ENCODE measurements at places on chromosomes 3 and 15.

- DNase-seq: no peak
Measured at GRCh38 chr3:67535006-67535405, 119.4 kb downstream of the SUCLG2 start.

GRCh38 chr3:67075295-67075694, 77.2 kb downstream of the KBTBD8 start:
- no peak for DNase-seq

- DNase-seq: no peak
Measured at GRCh38 chr3:196216681-196217211, 412 bp downstream of the SLC51A start.

GRCh38 chr3:108662142-108662738, 72.7 kb downstream of the DZIP3 start:
- DNase-seq: peak; percentile 4

DNA sequence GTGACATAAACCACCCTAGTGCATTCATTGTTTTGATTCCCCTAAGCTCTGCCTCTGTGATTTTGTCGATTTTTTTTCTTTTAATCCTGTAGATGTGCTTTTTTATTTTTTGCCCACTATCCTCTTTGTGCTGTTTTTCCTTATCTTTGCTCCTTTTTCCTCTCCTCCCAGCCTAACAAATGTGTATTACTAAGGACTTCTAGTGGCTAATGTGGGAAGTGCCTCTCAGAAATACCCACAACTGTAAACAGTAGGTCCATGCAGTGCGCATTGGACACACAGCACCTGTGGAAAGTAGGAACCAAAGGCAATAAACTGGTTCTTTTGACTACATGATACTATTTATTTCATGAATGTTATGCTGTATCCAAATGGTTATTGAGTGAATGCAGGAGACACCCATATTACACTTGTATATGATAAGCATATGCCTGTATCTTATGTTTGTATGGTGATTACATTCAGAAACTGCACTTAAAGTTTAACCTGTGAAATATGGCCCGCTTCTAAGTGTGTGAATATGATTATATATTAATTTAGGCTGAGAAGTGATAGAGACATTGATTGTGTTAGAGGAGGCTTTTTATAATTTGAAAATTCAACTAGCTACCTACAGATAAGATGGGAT, 147.8 kb downstream of the PLCL2 start:
- no peak for DNase-seq

GRCh38 chr3:29655015-29655747, 374.3 kb downstream of the RBMS3 start:
- DNase-seq: no peak

DNA sequence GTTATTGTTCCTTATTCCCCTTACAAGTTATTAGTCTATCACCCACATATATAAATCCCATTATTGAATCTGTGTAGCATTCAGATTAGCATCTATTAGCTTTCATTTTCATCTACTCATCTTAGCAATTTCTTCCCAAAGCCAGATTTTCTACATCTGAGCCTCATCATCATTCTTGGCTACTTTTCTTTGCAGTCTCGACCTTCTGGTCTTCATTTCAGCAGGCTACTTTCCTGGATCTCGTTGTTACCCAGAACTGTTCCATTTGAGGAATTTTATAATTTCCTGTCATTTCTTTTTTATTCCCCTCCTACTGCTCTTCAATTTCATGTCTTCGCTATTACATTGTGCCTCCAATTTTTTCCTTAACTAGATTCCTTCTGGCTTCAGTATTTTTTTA, 51.8 kb downstream of the SPRED1 start:
- no peak for DNase-seq

DNA sequence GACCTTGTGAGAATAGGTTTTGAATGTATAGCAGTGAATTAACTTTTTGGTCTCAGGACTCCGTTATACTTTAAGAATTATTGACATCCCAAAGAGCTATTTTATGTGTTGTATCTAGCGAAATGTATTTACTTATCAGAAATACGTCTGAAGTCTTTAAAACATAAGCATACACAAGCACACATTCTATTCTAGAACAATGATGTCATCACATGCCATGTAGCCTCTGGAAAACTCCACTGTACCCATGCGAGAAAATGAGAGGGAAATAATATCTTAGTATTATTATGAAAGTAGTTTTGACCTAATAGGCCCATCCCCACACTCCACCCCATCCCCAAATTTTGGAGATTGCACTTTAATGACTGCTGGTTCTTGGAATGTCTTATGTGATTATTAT, 1.5 kb downstream of the POLR2M start:
- no peak for DNase-seq

GRCh38 chr3:133943031-133943535, 47.4 kb upstream of the RAB6B start:
- DNase-seq: no peak

- DNase-seq: no peak
Measured at GRCh38 chr3:191873736-191874135, 412.8 kb downstream of the PYDC2 start.

GRCh38 chr3:53730576-53730975, 115.6 kb downstream of the CHDH start:
- no peak for DNase-seq

GRCh38 chr3:71468311-71469137, 115.0 kb downstream of the FOXP1 start:
- no peak for DNase-seq

GRCh38 chr15:70512772-70513362, 250.5 kb downstream of the UACA start:
- no peak for DNase-seq

GRCh38 chr3:83216919-83217594, 1455.6 kb upstream of the GBE1 start:
- no peak for DNase-seq

DNA sequence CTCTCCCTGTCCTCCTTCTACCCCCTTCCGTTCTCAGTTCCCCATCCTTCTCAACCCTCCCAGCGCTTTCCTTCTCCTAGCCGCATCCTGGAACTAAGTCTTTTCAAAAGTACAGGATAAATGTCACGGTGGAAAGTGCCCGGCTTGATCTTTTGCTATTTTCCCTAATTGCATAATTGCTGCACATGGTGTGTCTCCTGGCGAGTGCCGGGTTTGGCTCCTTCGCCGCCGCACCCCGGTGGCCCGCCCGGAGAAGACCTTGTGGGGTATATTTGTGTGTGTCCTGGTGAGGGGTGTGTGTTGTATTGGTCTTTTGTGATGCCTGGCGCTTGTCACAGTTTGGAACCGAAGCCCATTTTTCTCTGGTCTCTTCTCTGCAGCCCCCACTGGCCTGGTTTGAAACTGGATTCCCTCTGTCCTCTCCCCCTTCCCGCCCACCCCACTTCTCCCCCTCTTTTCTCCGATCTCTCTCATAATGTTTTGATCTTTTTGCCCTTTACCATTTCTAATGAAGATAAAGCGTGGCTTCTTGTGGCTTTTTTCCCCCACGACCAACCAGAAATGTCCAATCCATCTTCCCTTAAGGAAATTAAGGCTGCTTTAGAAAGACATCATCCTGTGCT, 692 bp downstream of the UBE2E2 start:
- DNase-seq: peak; percentile 8

DNA sequence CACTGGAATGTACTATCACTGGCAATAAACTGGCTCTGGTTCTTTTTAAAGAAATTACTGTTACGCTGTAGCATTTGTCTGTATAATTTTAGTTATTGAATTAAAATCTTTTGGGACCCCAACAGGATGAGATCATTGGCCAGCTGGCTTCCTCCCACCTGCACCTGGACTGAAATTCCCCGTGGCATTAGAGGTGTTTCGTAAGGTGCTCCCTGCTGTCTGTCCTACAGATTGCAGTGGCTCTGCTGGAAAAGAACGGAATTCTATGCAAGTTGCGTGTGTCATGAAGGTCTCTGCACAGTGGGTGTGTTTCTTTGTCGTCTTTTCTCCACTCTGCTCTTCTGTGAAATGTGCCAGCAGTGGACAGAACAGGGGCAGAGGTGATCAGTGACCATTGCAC, 383.4 kb downstream of the PTPRG start:
- DNase-seq: no peak

DNA sequence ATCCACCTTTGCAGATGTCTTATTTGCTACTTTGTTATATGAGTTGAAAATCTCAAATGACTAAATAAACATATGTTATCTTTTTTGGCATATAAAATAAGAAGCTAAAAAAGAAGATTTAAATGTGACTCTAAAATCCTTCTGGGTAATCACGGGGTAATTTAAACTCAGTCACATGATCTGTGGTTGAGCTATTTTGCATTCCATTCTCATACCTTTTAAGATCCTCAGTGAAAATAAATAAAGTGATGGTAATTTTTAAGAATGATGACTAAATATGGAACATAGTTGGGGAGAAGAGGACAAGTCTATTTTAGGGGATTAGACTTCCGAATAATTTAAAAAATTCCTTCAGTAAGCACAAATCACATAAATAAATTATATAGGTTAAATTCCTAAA, 1076.8 kb downstream of the TUSC7 start:
- no peak for DNase-seq

DNA sequence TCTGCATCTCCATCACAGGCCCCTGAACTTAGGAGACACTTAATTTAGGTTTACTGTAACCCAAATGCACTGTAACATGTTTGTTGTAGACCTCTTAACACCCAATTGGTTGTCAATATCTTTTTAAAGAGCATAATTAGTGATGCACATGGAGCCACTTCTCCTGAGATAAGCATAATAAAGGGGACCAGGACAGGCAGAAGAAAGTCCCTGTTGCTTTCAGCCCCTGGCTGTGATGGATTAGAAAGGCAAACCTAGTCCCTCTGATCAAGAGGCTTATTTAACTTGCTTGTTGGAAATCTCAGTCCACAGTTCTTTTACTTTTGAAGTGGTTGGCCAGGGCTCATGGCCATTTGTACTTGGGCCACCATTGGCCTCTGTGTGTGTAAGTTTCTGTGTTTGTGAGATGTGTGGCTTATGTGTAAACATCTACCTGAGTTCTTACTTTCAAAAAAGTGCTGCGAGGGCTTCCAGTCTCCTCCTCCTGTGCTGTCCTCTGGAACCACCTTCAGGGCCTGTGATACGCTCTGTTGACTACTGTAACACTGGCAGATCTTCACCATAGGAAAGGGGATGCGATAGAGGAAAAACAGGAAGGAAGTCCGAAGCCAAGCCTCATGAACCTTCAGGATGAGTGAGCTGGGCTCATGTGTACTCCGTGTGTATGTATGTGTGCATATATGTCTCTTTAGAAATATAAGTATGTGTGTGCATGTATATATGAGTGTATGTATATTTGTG, 136.2 kb downstream of the EPHB1 start:
- DNase-seq: no peak

DNA sequence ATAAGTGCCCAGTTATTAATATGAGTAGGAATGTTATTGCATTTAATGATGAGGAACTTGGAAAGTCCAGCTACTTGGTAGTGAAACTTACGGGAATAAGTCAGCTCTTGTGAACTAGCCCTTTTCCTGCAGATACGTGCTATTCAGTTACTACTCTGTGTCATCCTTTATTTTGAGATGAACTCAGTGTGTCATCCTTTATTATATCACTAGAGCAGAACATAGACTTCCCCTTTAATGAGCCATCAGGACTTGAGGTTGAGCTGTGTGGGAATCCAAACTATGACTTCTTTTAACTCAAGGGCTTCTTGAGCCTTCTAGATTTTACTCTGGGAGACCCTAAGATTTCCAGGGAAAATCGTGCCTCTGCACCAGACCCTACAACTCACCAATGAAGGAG, 3.6 kb downstream of the ACTC1 start:
- DNase-seq: no peak

DNA sequence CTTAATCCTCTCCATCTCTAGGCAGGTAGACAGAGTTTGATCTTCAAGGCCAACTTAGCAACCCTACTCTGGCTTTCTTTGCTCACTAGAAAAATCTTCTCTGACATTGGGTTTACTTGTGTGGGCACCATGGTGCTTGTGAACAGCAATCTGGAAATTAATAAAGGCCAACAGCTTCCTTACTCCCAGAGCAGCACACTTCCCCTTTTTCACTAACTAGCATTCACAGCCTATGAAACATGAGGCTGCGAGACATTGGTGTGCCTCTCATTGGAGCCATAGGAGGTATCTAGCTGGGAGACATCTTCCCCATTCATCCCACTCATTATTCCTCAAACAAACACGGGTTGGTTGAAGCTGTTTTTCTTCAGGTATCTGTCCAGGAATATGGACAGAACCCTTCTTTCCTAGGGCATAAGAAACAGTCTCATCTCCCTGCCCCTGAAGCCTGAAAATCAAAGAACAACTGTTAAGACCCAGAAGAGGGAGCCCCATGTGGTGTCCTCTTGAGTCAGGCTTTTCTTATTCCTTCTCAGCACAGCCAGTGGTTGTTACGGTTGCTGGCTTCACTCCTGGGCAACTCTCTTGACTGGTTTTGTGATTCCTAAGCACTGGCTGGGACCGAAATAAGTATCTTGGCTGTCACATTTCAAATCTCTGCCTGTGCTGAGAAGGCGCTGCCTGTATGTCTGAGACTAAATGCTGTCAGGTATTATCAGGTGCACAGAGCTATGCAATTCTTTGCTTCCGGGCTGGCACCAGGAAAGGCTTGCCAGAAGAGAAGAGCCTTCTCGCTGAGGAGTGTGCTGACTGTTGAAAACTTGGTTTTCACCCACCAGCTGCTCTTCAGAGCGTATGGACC, 194.4 kb downstream of the FEZF2 start:
- no peak for DNase-seq

DNA sequence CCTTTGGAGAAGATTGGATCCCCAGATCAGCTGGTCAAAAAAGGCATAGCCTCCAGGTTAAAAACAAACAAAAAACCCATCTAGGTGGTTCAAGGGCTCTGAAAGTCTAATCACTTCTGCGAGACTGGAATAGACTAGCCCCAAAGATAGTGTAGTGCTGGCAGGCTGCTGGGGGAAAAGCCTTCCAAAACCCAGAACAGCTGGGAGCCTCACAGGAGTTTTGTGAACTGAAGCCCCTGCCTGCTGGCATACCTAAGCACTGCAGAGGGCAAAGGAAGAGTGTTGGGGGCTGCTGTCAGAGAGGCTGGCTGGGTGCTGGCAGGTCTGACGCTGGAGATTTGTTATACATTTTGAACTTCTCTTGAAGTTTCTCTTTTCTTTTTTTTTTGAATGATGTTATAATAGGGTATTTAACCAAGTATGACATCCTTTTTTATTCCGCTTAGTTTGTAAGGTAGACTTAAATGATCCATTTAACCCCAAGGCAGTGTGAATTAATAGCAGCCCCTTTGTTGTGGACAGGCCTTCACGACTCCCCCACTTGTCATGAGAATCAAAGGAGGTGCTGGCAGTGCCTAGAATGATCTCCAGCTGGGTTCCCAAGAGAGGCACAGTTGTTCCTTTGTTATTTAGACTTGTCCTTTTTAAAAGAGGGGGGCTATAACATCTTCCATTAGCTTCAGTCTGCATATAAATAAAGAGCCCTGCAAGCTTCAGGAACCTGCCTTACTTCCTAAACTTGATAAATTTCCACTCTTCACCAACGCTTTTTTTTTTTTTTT, 53.9 kb downstream of the CRTC3 start:
- no peak for DNase-seq

DNA sequence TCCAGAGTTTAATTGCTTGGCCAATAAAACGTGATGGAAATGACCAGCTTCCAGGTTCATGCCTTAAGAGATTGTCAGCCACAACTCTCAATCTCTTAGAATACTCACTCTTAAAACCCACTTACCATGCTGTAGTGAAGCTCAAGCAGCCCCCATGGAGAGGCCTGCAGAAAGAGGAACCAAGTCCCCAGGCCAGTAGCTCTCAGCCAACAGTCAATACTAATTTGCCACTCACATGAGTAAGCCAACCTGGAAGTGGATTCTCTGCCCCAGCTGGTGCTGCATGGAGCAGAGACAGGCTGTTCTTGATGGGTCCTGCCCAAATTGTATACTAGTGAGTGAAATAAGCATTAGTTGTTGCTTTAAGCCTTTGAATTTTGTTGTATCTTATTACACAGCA, 155.9 kb downstream of the OXSM start:
- DNase-seq: no peak

- DNase-seq: peak; percentile 76
Measured at GRCh38 chr15:92714477-92715401, 59.2 kb upstream of the FAM174B start.

Measured in stimulated activated CD4-positive, alpha-beta T cell treated with anti-CD3 and anti-CD28 coated beads, Interleukin-12 subunit alpha, Interleukin-12 subunit beta, amount 100 ng/mL, for 24 hours (primary cell).